GM04504 (cell line): ENCODE measurements at places on chromosomes 4 and X.

- no peak for DNase-seq
Observed at GRCh38 chr4:40212674-40213527, 16.1 kb downstream of the RHOH start.

GRCh38 chrX:40299641-40300046 lies 201.9 kb upstream of the BCOR start:
- no peak for DNase-seq

DNA sequence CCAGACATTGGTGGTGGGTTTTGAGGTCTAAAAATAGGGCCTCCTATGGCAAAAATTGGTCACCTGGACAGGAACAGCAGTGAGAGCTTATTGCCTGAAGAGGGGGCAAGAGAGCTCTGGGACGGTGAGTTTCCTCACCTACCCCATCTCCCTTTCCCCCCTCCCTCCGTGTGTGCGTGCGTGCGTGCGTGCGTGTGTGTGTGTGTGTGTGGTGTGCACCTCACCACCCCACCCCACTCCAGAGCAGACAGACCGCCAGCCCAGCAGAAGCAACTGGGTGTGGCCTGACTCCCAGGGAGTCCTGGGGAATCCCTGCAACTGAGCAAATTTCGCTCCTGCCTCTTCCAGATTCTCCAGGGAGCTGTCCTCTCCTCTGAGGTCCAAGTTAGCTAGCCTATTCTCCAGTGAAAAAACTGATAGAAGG lies 44.7 kb downstream of the PRPS1 start:
- peak; percentile 35 for DNase-seq

GRCh38 chrX:86421771-86422170 lies 273.5 kb downstream of the DACH2 start:
- no peak for DNase-seq

- DNase-seq = no peak
Observed at GRCh38 chr4:123776267-123776666, 379.7 kb downstream of the SPRY1 start.

DNA sequence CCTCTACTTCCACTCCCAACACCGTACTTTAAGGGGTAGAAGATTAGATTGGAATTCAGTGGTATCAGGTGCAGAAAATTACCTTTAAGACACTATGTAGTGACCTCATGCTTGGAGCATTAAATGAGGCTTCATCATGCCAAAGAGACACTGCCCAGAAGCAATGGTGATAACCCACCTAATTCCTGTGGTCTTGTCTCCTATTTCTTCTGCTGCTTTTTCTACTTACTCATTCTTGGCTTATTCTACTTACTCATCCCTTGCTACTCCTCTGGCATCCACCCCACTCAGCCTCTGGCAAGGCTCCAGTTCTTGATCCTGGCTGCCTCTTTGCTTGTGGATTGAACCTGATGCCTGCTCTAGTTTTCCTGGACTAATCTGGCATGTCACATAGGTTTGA lies 62.3 kb upstream of the ADAMTS3 start:
- DNase-seq = peak; percentile 27

DNA sequence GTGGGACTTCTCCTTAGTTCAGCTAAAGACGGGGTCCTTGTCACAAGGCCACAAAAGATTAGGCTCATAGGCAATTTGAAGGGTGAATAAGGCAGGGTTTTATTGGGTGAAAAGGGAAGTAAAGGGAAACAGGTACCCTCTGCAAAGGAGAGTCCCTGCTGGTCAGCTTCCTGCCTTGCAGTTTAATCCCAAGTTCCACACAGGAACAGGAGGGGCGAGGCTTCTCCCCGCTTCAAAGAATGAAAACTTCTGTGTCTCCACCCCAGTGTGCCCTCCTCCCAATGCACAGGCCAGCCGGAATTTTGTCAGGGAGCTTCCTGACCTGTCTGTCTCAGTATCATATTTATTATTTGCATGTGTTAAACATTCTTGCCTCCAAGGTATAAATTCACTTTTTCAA lies 37.1 kb downstream of the ITM2A start:
- DNase-seq = no peak

- no peak for DNase-seq
Observed at GRCh38 chr4:23305026-23305425, 584.8 kb downstream of the PPARGC1A start.

DNA sequence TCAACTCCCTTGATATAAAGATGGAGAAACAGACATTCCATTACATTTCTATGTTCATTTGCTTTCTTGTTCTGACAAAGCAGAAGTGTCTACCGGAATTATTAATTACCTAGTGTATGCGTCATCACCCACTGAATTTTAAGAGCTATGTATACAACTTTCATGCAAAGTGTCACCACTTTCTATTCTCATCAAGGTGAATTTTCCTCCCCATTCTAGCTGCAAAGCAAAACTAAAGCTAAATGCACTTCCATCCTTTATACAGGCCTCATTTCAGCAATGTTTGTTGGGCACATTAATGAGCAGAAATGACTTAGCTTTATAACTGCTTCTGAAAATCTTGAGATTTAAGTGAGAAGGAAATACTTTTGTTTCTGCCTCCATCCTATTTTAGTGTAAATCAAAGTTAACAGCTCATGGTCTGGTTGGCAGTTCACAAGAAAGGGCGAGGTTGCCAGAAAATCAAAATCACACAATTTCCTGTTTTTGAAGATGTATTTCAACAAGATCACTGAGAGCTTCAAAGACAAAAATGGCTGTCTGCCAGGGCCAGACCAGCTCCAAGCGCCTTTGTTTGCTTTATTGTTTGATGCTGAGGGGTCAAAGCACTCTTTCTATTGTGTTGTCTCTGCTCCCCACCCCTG lies 7.2 kb upstream of the FAM9C start:
- no peak for DNase-seq
